Foreskin keratinocyte (primary cell): ENCODE measurements at places on chromosomes 11 and 22.

DNA sequence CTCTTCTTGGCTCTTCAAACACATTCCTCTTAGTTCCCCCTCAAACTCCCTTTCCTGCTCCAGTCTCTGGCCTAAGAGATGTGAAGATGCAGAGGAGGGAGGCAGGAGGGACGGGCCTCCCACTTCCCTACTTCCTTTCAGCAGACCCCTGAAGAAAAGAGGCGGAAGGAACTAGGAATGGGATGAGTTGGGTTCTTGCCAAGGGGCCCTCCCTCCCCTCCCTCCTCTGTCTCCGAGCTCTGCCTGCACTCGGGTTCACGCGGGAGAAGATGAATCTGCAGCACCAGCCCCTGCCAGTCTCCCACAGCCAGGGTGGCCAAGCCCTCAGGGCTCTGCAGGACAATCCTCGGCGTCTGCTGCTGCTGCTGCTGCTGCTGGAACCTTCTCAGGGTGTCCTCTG, 24.3 kb upstream of the PKNOX2 start:
- no peak for DNase-seq

DNA sequence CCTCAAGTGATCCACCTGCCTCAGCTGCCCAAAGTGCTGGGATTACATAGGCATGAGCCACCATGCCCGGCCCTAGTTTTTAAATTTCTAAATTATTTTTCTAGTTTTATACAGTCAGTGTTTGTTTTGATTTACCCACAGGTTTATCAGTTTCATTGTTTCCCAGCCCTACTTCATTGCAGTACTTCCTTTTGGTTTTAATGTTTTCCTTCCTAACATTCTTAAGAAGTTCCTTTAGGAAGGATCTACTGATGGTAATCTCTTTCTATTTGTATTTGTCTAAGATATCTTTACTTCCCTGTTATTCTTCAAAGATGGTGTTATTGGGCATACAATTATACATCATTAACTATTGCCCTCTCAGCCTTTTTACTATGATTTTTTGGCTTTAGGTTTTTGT, 4.9 kb upstream of the EXT2 start:
- DNase-seq, result no peak

DNA sequence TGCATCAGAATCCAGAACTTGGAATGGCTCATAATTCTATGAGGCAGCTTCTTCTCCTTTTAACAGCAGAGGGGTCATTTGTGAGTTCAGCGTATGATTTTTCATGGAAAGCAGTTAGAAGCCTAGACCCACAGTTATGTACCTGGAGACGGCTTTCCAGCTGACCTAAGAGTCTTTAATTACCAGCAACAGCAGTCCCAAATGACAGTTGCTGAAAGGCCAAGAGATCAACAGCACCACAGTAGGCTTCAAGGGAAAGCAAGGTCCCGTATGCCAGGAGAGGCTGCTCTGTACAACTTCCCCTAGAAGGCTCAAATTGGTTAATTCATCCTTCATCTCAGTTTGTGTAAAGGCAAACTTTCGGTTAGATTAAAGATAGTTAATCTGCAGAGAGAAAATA, 363.0 kb downstream of the SOX6 start:
- no peak for DNase-seq

- no peak for DNase-seq
Observed at GRCh38 chr11:1553808-1554594, 18.1 kb downstream of the DUSP8 start.

DNA sequence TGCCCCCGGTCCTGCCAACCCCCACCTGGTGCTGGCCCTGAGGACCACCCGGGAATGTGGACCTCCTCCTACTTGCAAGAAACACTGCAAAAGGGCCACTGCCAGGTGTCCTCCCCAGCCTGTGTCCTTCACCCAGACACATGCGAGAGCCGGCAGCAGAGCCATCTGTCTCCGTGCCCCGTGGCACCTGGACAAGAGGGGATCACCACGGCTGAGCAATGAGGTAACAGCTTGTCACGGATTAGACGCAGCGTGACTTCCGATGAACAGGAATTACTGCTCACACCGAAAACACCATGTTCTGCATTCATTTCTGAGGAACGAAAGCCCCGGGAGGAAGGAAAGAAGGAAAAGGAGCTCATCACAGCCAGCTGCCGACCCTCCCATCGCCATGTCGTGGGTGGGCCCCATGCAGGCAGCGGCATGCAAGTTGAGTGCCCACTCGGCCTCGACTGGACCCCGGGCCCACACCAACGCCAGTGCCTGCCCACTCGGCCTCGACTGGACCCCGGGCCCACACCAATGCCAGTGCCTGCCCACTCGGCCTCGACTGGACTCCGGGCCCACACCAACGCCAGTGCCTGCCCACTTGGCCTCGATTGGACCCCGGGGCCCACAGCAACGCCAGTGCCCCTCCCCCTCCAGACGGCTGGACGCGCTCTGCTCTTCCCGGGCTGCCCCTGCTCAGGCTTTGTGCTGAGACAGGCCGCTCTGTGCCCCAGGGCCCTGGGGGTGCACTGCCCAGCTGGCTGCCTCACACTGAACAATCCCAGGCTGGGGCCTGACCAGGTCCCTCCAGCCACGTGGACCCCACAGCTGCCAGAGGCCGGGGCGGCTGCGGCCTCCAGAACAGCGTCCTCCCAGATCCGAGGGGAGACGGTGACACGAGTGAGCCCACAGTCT, 22.0 kb downstream of the CHID1 start:
- DNase-seq, result no peak

GRCh38 chr11:45285930-45286632, at the start of gene SYT13:
Gene SYT13, minus strand, starts transcription at chr11:45286341. Its CDS starts 134 bp downstream, at chr11:45286207.
- no peak for DNase-seq

DNA sequence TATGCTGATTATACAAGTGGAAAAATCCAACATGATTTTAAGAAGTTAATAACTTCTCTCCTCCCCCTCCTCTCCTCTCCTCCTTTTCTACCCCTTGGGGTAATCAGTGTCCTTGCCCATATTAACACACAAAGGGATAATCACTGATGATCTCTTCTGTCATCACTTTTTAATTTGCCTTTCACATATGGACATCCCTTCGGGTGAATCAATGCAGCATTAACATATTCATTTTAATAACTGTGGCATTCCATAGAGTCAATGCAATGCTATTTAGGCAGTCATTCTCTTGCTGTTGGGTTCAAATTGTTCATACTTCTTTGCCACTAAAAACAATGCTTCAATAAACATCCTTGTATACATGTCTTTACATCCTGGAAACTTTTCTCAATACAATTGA, 42.9 kb upstream of the GLYATL2 start:
- no peak for DNase-seq

DNA sequence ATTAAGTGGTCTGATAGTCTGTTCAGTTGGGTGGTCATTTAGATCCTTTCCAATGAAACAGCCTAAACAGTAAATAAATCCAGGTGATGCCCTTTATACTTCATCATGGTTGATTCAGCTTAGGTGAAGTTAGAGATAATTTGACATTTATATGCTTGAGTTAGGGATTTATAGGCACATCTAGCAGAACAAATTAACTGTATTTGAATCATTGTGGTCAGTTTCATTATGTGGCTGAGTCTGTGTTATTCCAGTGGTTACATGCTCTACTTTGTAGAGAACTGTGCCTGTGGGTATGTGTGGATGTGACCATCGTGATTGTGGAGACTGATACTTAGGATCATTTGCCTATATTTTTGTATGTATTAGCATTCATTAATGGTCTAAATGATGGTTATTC, 194.6 kb downstream of the DDX10 start:
- no peak for DNase-seq

DNA sequence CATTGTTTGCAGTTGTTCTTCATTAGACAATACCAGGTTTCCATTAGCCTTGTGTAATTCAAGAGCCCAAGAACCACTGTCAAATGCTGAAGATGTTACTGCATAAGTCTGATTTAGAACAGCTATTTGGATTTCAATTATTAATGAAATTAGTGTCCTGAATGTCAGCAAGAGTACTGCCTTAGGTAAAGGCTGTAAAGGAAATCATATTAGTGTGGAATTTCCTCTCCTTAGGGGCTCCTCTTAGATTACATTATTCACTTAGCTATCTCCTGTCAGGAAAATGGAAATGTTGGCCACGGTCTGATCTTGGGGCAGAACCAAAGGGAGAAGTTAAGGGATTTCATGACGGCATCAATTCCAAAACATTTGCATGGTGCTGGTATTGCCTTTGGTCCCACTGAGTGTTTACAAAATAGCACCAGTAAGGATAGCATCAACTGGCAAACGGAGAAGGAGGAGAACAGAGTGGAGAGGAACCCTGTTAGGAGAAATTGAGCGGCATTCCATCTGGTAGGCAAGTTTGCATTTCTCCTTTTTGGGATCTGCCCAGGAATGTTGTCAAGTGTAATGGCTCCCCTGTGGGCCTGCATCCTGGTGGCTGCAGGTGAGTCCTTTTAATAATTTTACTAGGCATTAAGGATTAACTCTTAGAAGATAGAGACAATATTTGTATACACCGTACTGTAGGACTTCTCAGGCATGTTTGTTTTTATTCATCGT, at the start of gene HTR3B:
TSS of gene HTR3B (plus strand) at position 418 of the 723 bp plus-strand sequence. CDS start at position 556, 138 bp downstream.
- DNase-seq, result no peak

DNA sequence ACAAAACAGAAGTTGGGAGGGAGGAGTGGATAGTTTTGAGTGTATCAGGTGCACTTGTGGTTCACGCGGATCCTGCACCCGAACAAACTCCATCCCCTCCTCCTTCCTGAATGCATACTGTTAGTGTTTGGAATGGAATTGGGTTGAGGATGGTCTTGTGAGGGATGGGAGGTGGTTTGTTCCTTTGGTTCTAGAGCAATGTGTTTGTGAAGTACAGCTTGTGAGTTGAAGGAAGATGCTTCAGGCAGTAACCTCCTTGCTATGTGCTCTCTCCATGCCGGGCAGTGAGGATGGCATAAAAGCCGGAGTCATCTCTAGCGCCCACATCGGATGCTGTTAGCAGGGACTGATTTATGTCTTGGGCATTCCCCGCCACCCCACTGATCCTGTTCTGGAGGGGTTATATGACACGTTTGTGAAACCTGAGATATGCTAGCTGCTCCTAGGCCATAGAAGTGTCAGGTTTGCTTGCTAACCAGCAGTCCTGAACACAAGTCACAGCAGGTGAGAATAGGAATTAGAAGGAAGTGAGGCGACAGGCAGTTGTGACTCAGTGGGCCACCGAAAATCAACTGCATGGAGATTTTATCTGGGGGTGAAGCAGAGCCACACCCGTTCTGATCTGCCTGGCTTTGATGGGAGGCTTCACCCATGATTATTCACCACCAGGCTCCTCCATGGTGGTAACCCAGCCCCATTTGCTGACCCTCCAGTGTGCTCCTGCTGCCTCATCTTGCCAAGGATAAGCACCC, 2.2 kb downstream of the BCR start:
- peak; percentile 62 for DNase-seq

DNA sequence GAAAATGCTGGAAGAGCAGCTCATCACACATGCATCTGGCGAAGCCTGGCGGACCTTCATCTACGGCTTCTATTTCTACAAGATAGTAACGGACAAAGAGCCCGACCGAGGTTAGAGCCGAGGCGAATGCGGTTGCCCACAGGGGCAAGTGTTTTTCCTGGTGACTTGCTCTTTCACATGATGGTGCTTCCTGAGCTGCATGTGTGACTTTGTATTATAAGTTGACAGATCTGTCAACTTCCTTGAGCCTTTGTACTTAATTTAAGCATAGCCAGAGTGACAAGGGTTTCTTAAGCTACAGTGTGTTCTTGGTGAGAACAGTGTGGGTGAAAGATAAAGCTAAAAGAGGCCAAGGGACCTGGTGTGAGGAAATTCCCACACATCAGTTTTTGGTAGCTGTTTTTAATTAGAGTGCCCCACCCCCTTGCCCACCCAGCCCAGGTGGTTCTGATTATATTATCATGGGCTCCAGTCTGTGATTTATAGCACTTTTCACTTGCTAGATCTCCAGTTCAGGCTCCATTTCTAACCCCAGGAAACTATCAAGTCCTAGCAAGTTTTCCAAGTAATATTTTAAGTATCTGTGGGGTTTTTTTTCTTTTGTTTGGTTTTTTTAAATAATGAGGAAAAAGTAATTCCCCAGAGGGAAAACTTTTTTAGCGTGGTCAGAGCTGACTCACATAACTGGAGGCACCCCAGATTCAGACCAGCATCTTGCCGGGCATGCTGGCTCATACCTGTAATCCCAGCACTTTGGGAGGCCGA, 68.0 kb upstream of the YWHAH start:
- peak; percentile 77 for DNase-seq

DNA sequence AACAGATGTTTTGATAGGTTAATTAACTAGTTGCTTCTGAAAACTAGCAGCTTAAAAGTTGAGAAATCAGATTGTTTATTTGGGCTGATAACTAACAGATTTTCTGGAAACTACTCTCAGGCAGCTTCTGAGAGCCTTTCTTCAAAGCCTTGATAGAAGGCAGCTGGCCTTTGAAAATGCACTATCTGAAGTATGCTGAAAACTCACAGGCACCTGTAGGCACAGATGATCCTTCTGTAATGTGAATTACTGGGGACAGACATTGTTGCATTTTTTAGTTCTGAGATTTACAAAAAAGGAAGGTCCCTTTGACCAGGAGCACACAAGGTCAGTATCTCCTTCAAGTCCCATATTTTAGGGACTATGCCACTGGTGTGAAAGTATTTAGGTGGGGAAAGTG, 460.8 kb upstream of the CNTN5 start:
- no peak for DNase-seq

DNA sequence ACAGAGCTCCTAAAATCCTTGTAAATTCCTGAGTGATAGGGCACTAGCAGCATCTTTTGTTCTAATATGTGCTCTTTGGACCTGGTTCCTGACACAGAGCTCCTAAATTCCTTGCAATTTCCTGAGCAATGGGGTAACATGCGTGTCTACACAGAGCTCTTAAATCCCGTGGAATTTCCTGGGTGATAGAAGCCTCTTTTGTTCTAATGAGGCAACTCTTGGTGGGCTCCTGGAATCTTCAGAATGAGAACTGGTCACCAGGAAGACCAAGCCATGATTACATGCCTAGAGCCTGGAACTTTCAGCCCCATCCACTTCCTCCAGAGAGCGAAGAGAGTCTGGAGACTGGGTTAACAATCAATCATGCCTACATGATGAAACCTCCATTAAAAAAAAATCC, 19.0 kb downstream of the RSF1 start:
- DNase-seq, result no peak

GRCh38 chr22:38700270-38700788, 414 bp downstream of the JOSD1 start:
- DNase-seq, result no peak

DNA sequence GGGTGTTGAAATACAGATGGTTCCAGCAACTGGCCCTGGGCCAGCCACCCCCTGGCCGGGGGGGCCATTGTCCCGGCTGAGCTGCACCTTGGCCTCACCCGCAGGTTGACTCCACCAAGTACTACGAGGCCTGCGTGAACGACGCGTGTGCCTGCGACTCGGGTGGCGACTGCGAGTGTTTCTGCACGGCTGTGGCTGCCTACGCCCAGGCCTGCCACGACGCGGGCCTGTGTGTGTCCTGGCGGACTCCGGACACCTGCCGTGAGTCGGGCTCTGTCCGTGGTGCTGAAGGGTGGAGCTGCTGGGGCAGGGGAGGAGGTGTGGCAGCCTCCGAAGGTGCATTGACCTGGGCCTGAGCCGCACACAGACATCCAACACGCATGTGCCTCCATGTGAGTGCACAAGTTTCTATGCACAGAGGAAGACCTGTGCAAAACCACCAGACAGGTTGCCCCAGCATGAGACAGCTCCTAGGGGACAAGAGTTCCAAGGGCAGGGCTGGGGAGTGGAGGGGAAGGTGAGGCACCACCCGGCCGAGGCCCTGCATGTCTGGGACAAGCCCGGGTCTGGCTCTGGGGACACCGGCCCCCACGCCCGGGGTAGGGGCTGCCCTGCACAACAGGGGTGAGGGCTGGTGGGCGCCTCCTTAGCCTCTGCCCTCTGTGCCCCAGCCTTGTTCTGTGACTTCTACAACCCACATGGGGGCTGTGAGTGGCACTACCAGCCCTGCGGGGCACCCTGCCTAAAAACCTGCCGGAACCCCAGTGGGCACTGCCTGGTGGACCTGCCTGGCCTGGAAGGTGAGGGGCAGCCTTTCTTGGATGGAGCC, 16.1 kb downstream of the MUC5B start:
- no peak for DNase-seq
